ENCODE measurements at places on chromosomes 1 and 21. TPM values are rescaled to one million over a fixed set of nuclear protein-coding genes. Genes with fewer than 3 reads are reported as not detected.
A peak's percentile ranks its signal among the peaks of the same experiment; 100 is the strongest.

DNA sequence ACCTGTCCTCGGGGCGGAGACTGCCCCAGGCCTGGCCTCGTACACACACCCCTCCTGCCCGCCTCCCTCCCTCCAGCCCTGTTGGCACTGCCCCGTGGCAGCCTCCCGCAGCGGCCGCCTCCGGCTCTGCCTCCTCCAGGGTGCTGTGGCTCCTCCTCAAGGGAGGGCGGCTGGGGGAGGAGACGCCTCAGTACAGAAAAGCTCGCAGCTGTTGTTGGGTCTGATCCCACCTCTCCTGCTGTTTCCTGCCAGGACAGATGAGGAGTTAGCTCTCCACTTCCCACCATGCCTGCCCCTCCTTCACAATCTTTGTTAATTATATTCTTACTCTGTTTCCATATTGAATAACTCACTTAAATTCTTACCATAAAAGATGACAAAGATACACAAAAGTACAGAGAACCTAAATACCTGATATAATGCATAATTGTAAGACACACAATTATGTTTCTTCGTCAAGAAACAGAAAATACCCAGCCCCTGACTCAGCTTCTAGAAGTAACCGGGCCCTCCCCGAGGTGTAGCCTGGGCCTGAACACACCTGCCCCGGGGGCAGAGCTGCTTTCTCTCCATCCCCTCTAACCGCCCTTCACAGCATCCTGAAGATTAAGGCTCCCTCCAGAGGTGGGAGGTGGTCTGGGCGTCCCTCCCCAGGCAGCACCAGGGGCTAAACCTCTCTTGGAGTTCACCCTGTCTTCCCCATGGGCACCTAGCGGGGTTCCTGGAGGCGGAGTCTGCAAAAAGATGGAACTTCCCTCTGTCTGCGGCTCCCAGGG, 30.6 kb upstream of the COL6A1 start:
- no peak for DNase-seq

DNA sequence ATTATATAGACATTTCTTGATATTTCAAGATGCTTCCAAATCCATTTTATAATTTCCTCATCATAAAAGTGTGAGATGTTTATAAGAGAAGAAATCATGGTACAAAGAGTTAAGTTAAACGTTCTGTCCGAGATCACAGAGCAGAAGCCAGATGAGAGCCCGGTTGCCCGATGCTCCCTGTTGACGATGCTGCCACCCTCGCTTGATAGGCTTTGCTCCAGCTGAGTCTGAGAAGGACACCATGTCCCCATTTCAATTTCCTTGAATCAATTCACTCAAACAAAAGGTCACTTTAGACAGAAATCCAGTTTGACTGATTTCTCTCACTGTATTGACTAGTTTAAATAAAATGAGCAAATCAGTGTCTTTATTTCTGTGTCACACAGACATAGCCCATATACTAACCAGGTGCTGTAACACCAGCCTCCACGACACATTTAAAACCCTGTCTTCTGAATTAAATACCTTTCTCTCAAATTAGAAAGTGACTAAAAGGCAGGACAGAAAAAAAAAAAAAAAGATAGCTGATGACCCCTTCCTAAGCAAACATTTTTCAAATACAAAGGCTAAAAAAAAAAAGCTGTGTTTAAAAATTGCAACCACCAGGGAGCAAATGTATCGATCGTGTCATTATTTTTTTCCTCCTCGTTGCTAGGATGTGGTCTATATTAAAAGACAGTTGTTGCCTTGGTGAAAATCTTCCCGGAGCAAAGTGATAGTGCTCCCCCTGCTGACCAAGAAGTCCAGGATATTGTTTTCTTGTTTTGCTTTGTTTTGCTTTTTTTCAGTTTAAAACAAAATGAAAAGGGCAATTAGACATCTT, 35.2 kb downstream of the DNASE2B start:
- DNase-seq: peak; percentile 64

DNA sequence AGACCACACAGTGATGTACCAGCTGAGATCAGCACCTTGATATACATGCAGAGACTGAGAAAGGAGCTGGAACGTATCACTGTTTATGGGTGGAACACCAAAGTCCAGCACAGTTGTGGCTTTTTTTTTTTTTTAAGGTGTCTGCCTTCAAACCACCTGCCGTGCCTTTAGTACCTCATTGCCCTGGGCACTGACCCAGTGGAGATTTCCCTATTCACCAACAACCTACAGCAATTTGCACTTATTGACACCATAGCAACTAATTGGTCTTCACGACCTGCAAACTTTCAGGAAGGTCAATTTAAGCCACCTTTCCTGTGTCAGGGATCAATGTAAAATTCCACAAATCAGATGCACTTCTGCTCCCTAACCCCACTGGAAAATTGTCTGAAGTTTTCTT, 181.6 kb upstream of the ADGRL2 start:
- DNase-seq: no peak

CDKN2C gene
- total RNA-seq: 6.2 TPM

All from cerebellum (tissue), 4 donors.